ENCODE measurements at places on chromosomes 4 and X.

DNA sequence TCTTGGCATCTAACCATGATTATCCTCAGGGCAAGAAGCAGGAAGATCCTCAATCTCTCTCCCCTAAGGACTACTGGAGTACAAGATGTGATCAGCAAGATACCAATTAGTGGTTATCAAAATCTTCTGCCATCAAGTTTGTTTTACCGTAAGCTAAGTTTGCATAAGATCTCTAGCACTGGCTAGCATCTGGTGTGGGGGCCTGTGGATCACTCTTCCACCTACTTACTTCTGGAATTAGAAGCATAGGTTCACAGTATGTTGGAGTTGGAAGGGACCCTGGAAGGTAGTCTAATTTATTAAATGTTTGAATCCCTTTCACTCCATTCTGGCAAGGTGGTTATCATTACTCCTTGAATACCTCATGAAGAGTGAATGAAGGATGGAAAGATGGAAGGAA lies 93.3 kb upstream of the BANK1 start:
- DNase-seq = no peak

DNA sequence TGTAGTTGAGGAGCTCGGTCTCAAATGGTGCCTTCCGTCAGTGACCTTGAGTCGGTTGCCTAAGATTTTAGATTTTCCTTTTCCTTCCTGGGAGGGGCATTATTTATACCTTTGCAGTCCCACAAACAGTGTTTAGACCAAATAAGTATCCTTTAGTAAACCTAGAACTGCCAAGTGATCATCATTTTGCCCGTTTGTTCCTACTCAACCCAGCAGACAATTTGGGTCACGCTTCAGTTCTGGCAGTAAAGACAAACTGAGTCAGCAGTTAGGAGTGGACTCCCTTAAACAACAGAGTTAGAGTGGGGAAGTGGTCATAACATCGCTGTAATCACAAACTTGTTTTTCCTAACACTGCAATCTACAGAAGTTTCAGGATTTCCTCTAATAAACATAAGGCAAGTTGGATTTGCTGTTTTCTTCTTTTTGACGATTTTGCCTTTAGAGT lies 777 bp upstream of the WDFY3 start:
- no peak for DNase-seq

DNA sequence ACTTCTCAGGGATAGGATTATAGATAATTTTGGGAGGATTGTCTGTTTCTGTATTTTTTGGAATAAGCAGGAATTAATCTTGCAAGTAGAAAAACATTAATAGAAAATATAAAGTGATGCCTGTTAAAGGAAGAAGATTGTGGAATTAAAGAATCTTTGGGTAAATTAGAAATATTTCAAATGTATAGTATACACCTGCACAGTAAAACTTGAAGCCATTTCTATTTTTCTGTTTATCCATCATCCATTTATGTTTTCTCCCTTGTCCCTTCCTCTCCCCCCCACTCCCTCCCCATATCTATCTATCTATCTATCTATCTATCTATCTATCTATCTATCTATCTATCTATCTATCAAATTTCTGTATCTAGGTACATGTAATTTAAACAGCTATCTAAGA lies 46.9 kb upstream of the GEMIN8 start:
- DNase-seq = no peak

- DNase-seq = peak; percentile 35
Measured at GRCh38 chrX:46903458-46904242, 8.6 kb upstream of the JADE3 start.

DNA sequence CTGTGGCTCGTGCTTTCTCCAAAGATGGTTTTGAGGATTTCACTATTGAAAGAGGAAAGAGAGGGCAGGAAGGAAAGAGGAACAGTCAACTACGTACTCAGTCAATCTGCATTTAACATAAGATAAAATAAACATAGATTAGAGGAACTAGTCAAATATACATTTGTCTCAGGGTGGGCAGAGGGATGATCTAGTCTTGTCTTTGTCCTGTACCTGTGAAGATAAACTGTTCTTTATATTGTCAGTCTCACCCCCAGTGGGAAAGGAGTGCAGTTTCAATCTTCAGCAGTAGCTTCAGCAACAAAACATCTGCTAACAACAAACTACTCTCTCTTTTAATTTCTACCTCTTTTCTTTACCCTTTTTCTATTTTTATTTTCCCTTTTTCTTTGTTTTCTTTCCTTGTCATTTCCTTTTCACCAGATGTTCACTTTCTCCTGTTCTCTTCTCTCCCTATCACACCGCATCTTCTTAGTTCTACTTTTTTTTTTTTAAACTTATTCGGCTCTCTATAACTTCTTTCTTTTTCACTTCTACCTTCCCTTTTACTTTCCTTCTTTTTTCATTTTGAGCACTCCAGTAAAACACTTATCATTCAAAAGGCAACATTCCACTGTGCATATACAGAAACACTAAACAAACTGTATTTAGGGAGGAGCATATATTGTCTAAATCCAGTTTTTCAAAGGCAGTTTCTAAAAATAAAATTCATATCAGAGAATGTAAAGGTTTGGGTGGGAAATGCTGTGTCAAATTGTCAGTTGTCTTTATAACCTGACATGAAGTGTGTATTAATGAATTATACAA lies 51.4 kb upstream of the GUCY1A1 start:
- DNase-seq = no peak

DNA sequence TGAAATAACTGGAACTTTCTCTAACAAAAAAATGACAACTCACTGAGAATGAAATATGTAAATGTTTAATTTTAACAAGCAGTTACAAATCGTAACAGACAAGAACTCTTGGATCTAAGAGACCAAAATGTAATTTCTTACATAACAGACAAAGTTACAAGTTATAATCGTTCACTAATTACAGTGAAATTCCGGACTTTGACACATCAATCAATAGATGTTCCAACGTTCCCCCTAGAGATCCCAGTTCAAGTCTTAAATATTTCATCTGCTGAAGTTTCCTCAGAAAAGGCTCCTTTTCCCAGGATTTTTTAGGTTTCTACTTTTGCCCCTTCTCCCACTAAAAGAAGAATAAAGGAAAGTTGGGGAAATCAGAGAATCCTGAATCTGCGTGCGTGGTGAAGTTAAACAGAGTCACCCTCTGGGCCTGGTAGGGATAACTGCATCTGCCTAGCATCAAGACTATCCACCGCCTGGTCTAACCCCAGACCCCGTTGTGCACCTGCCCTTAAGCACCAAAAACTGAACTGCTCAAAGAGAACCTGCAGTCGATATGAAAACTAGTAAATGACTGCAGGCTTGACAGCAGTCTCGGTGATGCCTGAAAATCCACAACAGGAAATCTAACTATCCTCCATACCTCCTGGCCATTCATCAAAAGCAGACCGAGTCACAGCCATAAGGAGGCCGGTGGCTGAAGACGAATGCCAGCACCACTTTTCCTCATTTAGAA lies 2.3 kb downstream of the IRF2 start:
- DNase-seq = no peak

- no peak for DNase-seq
Measured at GRCh38 chrX:129996120-129996519, 13.7 kb downstream of the BCORL1 start.

DNA sequence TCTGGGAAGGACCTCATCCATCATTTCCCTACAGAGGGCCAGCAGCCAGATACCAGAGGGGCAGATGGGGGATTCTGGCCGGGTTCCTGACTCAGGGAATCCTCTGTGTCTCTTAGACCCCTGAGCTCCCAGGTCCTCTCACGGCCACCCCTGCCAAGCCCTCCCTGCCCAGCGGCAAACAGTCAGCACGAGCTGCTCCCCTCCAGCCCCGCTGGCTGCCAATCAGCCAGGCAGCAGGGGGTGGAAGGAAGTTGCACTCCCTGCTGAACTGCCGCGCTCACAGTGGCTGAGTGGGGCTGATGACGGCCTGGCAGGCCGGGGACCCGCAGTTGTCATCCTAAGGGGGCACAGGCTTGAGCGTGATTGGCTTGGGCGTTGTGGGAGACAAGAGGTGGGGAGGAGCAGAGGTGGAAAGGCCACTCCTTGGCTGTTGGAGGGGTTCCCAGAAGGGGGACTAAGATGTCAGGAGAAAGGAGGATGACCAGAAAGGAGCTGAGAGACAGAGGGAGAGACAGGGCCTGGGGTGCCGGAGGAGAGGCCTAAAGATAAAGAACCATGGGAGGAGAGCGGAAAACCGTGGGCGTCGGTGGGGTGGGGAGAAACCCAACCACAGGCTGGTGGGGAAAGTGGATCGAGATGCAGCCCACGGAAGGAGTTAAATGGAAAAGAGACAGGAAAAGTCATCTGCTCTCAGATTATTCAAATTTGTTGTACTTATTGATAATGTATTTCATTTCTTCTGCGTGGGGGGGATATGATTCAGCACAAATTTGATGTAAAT lies 4.4 kb upstream of the CCDC149 start:
- no peak for DNase-seq

GRCh38 chrX:43467608-43468234 lies 188.4 kb upstream of the MAOA start:
- no peak for DNase-seq

- DNase-seq = no peak
Measured at GRCh38 chr4:24433515-24434214, 150.7 kb downstream of the DHX15 start.

- no peak for DNase-seq
Measured at GRCh38 chr4:80466618-80467017, 131.1 kb downstream of the CFAP299 start.

- DNase-seq = no peak
Measured at GRCh38 chrX:19889582-19890342, 2.4 kb upstream of the SH3KBP1 start.

DNA sequence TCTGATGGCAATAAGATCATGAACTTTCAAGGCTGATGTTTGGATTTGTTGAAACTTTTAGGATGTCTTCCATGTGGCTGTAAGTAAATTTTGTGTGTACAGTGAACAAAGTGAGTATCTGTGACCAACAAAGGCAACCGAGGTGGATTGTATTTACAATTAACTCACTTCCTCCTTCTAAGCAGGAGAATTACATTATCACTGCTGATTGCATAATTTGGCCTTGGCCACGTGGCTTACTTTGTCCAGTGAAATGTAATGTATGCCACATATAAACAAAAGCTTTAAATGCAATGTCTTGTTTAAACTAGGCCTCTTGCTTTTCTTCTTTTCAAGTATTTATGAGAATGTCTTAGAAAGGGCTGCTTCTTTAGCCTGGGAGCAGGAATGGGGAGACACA lies 66.3 kb upstream of the MAD2L1 start:
- DNase-seq = no peak

DNA sequence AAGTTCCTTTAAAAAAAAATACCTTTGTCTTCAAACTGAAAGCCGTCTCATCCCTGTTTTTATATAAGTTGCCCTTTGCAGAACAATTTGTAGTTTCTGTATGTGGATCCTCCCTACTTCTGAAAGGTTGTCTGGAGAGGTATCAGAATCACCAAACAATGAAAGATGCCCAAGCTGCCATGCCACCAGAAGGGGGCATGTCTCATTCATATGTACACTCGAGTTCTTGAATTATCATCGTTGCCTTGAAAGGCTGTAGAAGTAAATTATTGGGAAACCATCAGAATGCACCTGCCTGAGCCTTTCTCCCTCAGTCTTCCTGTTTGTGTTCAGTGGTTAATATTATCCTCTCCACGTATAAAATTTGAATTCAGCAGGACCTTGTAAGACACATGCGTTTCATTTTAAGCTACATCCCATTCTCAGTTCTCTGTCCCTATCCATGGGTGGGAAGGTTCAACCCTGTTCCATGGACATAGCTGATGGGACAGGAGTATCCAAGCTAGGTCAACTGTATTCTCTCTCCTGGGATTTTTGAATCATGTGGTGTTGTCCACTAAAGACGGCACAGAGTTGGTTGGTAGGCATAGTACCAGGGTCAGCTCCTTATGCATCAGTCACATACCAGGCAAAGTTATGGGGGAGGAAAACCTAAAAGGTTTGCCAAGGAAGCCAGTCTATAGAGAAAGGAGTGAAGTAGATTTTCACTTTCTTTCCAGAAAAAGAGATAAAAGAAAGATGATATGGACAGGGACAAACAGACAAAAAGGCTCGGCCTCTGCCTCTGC lies 24.0 kb downstream of the GALNT7 start:
- DNase-seq = no peak

DNA sequence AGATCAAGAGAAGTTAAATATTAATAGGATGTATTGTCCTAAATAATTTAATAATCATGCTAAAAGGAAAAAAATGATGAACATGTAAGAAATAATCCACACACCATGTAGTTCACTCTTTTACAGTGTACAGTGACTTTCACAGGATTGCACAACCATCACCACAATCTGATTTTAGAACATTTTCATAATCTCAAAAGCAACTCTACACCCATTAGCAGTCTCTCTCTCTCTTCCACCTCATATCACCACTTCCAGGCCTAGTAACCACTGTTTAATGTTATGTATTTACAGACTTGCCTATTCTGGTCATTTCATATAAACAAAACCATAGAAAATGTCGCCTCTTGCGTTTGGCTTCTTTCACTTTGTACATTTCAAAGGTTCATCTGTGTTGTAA lies 153.4 kb downstream of the FSTL5 start:
- no peak for DNase-seq

DNA sequence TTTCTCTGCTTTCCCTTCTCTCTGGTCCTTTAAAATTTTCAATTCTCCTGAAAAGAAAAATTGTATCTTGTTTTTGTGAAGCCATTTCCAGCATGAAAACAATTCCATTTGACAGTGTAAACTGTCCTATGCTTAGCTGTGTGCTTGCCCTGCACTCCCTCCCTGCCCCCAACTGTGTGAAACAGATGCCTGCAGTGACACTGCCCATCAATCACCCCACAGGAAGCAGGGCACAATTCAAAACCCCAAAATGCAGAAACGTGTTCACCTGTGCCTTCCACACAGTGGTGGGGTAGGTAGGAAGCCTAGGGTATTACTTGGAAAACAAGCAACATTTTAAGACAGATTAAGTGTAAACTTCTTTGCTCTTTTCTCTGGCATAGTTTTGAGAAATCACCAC lies 6.2 kb upstream of the FHDC1 start:
- DNase-seq = no peak

DNA sequence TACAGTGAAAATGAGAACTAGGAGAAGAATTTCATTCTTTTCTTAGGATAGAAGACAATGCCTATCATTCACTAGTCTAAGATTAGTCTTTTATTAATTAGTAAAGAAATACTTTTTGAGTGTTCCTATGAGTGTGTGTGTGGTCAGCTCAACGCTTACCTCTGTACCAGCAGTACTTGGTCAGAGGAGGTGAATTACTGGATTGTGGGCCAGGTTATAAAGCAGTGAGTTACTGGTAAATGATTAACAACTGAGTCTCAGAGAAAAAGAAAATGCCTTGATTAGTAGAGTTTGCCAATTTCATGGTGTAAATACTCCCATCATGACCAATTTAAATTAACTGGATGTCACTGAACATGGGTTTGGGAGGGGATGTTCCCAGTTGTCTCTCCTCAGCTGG lies 444.6 kb downstream of the STIM2 start:
- DNase-seq = no peak

- DNase-seq = no peak
Measured at GRCh38 chr4:37879365-37879764, 11.5 kb upstream of the TBC1D1 start.

GRCh38 chr4:35464964-35465528 lies 779.3 kb downstream of the ARAP2 start:
- no peak for DNase-seq

DNA sequence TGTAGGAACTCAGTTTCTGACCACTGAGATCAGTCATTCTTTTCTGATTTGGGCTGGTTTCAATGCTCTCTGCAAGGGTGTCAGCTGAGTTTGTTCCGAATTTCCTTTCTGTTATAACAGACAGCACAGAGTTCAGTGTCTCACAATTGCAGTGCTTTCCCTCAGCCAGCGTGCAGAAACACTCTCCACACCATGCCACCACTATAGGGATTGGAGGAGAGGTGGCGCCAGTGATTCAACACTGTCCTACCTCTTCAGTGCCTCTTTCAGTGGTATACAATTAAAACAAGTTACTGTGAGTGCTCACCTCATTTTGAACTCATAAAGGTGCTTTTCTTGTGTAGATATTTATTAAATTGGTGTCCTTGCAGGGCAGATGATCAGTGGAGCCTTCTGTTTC lies 413.2 kb upstream of the CXorf51B start:
- DNase-seq = no peak
